Ascending aorta (tissue), 2 donors: ENCODE measurements at places on chromosomes 2 and 18. TPM values are rescaled to one million over a fixed set of nuclear protein-coding genes. Genes with fewer than 3 reads are reported as not detected.

The BMP10 gene
- total RNA-seq: not detected

The ERFE gene
- 3.3 TPM for total RNA-seq

DNA sequence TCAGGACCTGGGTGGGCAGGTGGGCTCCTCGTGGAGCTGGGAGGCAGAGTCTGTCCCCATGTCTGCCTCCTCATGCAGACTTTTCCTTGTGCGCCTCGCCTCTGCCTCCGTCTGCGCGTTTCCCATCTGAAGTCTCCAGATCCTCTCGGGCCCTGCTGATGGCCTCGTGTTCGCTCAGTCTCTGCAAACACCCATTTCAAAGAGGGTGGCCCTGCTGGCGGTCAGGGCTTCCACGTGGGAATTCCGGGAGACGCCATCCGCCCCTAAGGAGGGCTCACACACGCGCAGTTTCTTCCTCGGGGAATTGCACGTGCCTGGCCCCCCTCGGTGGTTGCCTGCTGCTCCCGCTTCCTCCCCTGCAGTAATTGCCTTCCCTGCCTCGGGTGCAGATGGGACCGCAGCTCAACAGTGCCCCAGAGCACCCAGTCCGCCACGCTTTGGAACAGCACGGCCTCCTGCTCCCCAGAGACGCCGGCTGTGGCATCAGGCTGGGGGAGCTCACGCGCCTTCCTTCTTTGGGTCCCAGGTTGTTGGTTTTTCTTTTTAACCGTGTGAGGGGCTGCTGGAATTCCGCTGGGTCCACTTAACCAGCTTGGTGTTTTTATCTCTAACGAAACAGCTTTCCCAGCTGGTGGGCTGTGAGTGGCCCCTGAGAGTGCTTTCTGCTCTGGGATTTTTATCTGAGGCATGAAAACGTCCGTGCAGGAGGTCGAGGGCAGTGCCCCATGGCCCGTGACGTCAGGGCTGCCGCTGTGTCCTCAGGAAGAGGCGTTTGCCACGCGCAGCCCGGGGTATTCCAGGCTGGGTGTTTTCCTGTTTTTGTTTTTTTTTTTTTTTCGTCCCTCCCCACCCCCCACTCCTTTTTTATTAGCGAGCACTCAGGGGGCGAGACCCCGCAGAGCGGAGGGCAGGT lies 16.1 kb downstream of the NFATC1 start:
- H3K27me3 ChIP-seq: no peaks in the 10 kb centered on the region
- H3K36me3 ChIP-seq: peaks cover 28% of the 10 kb centered on the region
- no peak overlapping the region for H3K4me3 ChIP-seq
- no peak overlapping the region for H3K27ac ChIP-seq
- H3K4me1 ChIP-seq: no peaks in the 10 kb centered on the region
- DNase-seq: no peak

GRCh38 chr2:12501469-12502158 lies 215.1 kb upstream of the TRIB2 start:
- DNase-seq: no peak
- no peaks in the 10 kb centered on the region for H3K27me3 ChIP-seq
- H3K36me3 ChIP-seq: no peaks in the 10 kb centered on the region
- H3K4me3 ChIP-seq: no peak overlapping the region

The TMEM178A gene
- total RNA-seq: 29.5 TPM

GRCh38 chr18:36176177-36176584 lies 11.1 kb upstream of the MOCOS start:
- no peak overlapping the region for H3K4me3 ChIP-seq
- H3K27ac ChIP-seq: no peak overlapping the region
- DNase-seq: no peak
- peaks cover 13% of the 10 kb centered on the region for H3K4me1 ChIP-seq

DNA sequence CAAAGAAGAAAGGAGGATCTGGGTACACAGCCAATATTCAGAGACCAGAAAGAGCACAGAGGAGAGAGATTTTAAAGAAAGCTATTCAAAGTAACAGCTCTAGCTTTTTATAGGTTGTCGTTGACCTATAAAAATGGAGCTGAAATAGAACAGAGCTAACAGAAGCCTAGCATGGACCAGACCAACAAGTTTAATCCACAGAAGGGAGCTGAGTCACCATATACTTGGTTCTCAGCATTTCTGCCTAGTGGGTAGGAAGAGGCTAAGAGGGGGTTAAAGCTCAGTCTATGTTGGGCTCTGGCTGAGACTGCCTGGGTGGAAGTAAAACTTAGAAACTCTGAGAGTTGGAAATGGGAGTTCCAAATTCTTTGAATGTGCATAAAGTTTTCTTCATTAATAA lies 678.0 kb upstream of the CDH2 start:
- no peaks in the 10 kb centered on the region for H3K27me3 ChIP-seq
- H3K4me1 ChIP-seq: no peaks in the 10 kb centered on the region
- H3K36me3 ChIP-seq: no peaks in the 10 kb centered on the region
- DNase-seq: no peak
- H3K4me3 ChIP-seq: no peak overlapping the region
- H3K27ac ChIP-seq: peak overlapping the region; percentile 21

The PLGLB1 gene
- total RNA-seq: not detected

DNA sequence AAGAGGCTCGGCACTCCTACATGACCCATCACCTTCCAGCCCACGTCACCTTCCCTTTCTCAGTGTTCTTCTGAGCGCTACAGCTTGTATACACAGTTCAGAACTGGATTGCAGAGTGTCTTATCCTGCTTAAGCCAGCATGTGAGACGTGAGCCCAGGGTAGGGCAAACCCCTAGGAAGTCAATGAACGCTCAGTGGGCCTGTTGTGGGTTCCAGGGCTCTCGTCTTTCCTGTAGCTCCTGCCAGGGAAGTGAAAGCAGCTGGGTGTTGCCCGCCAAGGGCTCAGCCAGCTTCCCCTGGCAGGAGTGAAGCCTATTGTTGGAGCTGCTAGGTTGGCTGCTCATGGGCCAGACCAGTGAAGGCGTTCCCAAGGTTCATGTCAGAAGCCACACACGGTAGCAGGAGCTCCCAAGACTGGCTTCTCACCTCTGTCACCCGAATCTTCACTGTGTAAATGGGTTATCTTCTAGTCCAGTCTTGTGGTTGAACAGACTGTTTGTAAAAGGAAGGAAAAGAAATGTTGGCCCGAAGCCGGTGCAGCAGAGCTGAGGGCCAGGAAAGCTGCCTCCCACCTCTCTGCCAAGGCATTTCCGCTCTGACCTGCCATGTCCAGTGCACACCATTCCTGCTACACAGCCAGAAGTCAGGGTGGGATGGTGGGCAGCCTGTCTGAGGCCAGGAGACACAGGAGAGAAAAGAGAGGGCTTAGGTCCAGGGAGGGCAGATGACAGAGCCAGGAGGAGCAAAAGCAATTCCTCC lies 69.6 kb upstream of the RMDN2 start:
- H3K4me1 ChIP-seq: peaks cover 15% of the 10 kb centered on the region
- no peaks in the 10 kb centered on the region for H3K27me3 ChIP-seq
- no peaks in the 10 kb centered on the region for H3K36me3 ChIP-seq
- peak overlapping the region; percentile 81 for H3K27ac ChIP-seq
- no peak overlapping the region for H3K4me3 ChIP-seq
- DNase-seq: peak; percentile 70
